ENCODE measurements at places on chromosomes 7 and 10. TPM values are rescaled to one million over a fixed set of nuclear protein-coding genes. Genes with fewer than 3 reads are reported as not detected.

DNA sequence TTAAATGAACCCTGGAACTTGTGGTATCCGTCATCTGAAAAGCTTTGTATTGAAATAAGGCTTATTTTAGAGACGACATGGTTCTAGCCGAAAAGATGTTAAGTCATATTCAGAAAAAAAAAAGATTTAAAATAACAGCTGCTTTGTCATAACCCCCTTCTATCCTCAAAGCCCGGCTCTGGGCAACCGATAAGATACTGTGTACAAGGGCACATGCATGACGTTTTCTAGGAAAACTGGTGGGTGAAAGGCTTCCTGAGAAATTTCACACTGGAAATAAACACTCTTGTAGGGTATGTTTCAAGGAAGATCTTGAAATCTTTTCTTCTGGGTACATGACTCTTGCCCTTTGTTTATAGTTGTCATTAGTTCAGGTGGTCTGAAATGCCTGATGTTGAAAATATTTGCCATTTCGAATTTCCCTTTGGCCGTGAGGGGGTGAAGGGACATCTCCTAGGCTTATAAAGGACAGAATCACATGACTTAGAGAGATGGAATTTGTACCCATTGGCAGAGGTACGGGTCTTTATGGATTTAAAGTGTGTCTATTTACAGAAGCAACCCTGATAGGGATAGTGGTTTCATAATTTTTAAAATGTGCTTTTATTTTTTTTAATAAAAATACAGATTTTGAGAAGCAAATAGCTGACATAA is 232.5 kb downstream of the PTEN start:
- peaks cover 9% of the 10 kb centered on the region for H3K4me1 ChIP-seq
- H3K27me3 ChIP-seq: no peaks in the 10 kb centered on the region
- no peak overlapping the region for H3K27ac ChIP-seq
- H3K36me3 ChIP-seq: no peaks in the 10 kb centered on the region
- H3K4me3 ChIP-seq: no peak overlapping the region

- no peak for DNase-seq
- H3K27me3 ChIP-seq: no peaks in the 10 kb centered on the region
- no peak overlapping the region for H3K4me3 ChIP-seq
- H3K4me1 ChIP-seq: peaks cover 37% of the 10 kb centered on the region
- no peak overlapping the region for H3K27ac ChIP-seq
- H3K36me3 ChIP-seq: no peaks in the 10 kb centered on the region
Observed at GRCh38 chr7:108078211-108078673, 51.9 kb downstream of the LAMB4 start.

- no peaks in the 10 kb centered on the region for H3K36me3 ChIP-seq
- DNase-seq: no peak
- H3K4me1 ChIP-seq: no peaks in the 10 kb centered on the region
- H3K27ac ChIP-seq: no peak overlapping the region
- H3K27me3 ChIP-seq: no peaks in the 10 kb centered on the region
- no peak overlapping the region for H3K4me3 ChIP-seq
Observed at GRCh38 chr7:76155938-76156337, 45.8 kb upstream of the SRRM3 start.

Gene OGDHL
- total RNA-seq: not detected

Gene CDNF
- total RNA-seq: 0.29 TPM

Measured in SJSA1 (cell line).